ENCODE measurements at places on chromosomes 2 and 18. TPM values are rescaled to one million over a fixed set of nuclear protein-coding genes. Genes with fewer than 3 reads are reported as not detected.

The KIAA2012 gene
- not detected for total RNA-seq

The PPP1R1C gene
- total RNA-seq = not detected

The XIRP2 gene
- total RNA-seq = not detected

The TNS1 gene
- total RNA-seq = 64.1 TPM

The GPR35 gene
- 7.5 TPM for total RNA-seq

The HJURP gene
- total RNA-seq = 5.6 TPM

The RBM45 gene
- 9.7 TPM for total RNA-seq

The RAB12 gene
- total RNA-seq = 48.1 TPM

The NOSTRIN gene
- total RNA-seq = 7.1 TPM

The REG1B gene
- not detected for total RNA-seq

The WNT10A gene
- 17.2 TPM for total RNA-seq

The IL1RL2 gene
- total RNA-seq = 7.0 TPM

The CTLA4 gene
- not detected for total RNA-seq

The PLEKHA3 gene
- total RNA-seq = 5.2 TPM

The IL1F10 gene
- total RNA-seq = 16.1 TPM

The PID1 gene
- total RNA-seq = 19.2 TPM

The VSNL1 gene
- 12.3 TPM for total RNA-seq

The LRRC30 gene
- total RNA-seq = not detected

The IKZF2 gene
- 38.3 TPM for total RNA-seq

The SERPINB13 gene
- 17.3 TPM for total RNA-seq

The MYO5B gene
- 40.7 TPM for total RNA-seq

The RANBP2 gene
- 53.3 TPM for total RNA-seq

The TMBIM1 gene
- 234 TPM for total RNA-seq

The ATIC gene
- total RNA-seq = 22.7 TPM

The SERPINB7 gene
- total RNA-seq = 24.1 TPM

The IL1B gene
- 1.2 TPM for total RNA-seq

The FBXO11 gene
- 30.8 TPM for total RNA-seq

The LYG2 gene
- not detected for total RNA-seq

The KCNE4 gene
- total RNA-seq = 2.0 TPM

The CCL20 gene
- total RNA-seq = 2.0 TPM

The CHST10 gene
- total RNA-seq = 3.6 TPM

The FKBP7 gene
- 3.9 TPM for total RNA-seq

The FAHD2A gene
- 19.0 TPM for total RNA-seq

The USP37 gene
- 18.0 TPM for total RNA-seq

The BMP10 gene
- total RNA-seq = not detected

The GYPC gene
- total RNA-seq = 26.1 TPM

The OSR1 gene
- 3.0 TPM for total RNA-seq

The EN1 gene
- total RNA-seq = 8.4 TPM

The IL1A gene
- total RNA-seq = 1.1 TPM

The GCG gene
- total RNA-seq = not detected

The ATOH8 gene
- 9.7 TPM for total RNA-seq

The MALL gene
- total RNA-seq = 34.2 TPM

The KCNJ3 gene
- total RNA-seq = 0.26 TPM

The KCNIP3 gene
- total RNA-seq = 7.1 TPM

The RAD51AP2 gene
- total RNA-seq = 0.18 TPM

The TTC21B gene
- total RNA-seq = 73.2 TPM

The TMEM37 gene
- 6.5 TPM for total RNA-seq

Measured in suprapubic skin (tissue), 4 donors.